ENCODE measurements at places on chromosomes 16 and 17.

GRCh38 chr17:8326511-8327302 is 12.9 kb upstream of the ODF4 start:
- DNase-seq, result no peak

GRCh38 chr16:20401066-20401465 is 3.5 kb downstream of the PDILT start:
- no peak for DNase-seq

- DNase-seq, result no peak
Observed at GRCh38 chr16:67703626-67704025, 15.5 kb downstream of the GFOD2 start.

DNA sequence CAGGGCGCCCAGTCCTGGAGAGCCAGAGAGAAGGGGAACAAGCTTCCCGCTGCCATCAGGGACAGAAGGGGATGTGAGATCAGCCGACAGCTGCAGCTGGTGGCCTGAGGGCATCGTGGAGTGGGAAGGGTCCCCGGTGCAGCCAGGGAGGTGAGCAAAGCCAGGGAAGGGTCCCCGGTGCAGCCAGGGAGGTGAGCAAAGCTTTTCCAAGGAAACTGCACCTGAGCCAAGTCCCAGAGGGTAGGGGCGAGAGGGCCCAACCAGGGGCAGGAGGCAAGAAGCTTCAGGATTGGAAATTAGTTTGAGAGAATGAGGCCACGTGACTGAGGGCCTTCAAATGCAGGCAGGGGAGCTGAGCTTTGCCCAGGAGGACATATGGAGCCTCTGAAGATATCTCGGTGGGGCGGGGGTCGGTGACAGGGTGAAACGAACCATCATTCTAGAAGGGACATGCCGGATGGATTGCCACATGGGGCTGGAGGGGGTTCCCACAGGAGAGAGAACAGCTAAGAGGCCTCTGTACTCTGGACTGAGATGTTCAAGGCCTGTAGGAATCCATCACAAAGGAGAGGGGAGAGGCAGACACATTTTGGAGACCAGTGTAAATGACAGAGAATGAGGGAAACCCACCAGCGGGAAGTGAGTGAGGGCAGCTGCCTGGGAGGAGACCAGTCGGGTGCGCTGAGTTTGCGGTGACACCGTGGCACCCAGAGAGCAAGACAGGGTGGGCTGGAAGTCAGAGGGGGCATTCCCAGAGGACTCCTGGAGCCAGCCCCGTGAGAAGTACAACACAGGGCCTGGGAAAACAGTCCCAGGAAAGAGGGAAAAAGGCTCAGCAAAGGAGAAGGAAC is 31.4 kb upstream of the RPH3AL start:
- DNase-seq, result no peak

- DNase-seq, result no peak
Observed at GRCh38 chr16:59545721-59546120, 811.6 kb upstream of the GOT2 start.

GRCh38 chr16:17899141-17899540 is 428.4 kb upstream of the XYLT1 start:
- DNase-seq, result no peak

DNA sequence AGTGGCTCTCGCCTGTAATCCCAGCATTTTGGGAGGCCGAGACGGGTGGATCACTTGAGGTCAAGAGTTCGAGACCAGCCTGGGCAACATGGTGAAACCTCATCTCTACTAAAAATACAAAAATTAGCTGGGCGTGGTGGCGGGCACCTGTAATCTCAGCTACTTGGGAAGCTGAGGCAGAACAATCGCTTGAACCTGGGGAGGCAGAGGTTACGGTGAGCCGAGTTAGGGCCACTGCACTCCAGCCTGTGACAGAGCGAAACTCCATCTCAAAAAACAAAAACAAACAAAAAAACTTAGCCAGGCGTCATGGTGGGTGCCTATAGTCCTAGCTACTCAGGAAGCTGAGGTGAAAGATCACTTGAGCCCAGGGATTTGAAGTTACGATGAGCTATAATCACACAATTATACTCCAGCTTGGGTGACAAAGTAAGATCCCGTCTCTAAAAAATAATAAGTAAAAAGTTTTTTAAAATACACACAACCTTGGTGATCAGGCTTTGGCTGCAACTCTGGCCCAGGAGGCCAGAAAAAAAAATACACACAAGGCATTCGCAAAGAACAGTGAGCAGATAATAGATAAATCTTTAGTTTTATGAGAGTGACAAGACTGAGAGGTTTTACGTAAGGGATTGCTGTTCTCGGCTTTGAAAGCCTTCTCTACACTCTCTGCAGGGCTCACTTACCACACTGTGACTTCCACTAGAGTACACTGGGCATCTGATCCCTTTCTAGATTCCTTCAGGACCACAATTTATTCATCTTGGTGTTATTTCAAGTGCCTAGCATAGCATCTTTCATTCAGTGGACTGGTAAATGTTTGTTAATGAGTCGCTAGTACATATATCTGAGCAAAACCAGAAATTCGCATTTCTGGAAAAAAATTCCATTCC is 5.9 kb downstream of the GSPT1 start:
- no peak for DNase-seq

- no peak for DNase-seq
Observed at GRCh38 chr16:14117051-14117450, 45.9 kb downstream of the MRTFB start.

DNA sequence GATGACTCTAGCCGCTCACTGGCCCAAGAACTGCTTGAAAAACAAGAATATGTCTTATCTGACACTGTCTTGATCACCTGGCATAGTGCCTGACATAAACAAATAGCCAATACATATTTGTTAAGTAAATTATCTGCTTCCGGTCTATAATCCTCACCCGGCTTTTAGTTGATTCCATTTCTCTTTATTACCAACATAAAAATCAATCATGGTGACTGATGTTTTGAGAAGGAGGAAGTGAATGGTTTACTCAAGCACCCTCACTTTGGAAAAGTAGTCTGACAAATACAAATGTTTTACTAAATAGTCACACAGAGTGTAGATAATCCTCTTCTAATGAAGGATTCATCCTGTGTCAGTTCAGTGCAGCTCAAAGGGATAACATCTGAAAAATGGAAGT is 47.0 kb downstream of the SKAP1 start:
- no peak for DNase-seq

GRCh38 chr17:81393684-81394376 is 1.4 kb upstream of the BAHCC1 start:
- DNase-seq, result peak; percentile 81

DNA sequence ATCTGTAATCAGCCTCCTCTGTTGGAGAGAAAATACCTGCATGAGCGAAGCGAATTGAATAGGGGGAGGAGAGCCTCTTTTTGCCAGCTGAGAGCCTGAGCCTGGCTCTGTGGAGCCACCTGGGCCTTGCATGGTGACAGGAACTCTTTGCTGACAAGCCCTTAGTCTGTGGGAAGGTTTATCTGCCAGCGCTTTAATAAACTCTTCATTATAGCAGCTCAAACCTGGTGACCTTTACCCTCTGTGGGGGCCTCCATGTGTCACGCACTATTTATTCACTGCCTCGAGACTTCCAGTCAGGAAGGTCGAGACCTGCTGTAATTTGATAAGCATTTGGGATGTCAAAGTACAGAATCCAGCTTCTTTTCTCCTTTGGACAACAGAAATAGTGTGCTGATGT is 282.6 kb downstream of the CBLN1 start:
- no peak for DNase-seq

- DNase-seq, result no peak
Observed at GRCh38 chr16:1159325-1159972, 6.5 kb downstream of the CACNA1H start.

- no peak for DNase-seq
Observed at GRCh38 chr16:23710504-23710903, 2.5 kb downstream of the ERN2 start.

GRCh38 chr17:29180788-29181160 is 576 bp upstream of the MYO18A start:
- DNase-seq, result no peak

GRCh38 chr17:79576333-79576732 is 34.5 kb downstream of the RBFOX3 start:
- no peak for DNase-seq

GRCh38 chr16:26005336-26005735 is 313.6 kb downstream of the HS3ST4 start:
- no peak for DNase-seq

DNA sequence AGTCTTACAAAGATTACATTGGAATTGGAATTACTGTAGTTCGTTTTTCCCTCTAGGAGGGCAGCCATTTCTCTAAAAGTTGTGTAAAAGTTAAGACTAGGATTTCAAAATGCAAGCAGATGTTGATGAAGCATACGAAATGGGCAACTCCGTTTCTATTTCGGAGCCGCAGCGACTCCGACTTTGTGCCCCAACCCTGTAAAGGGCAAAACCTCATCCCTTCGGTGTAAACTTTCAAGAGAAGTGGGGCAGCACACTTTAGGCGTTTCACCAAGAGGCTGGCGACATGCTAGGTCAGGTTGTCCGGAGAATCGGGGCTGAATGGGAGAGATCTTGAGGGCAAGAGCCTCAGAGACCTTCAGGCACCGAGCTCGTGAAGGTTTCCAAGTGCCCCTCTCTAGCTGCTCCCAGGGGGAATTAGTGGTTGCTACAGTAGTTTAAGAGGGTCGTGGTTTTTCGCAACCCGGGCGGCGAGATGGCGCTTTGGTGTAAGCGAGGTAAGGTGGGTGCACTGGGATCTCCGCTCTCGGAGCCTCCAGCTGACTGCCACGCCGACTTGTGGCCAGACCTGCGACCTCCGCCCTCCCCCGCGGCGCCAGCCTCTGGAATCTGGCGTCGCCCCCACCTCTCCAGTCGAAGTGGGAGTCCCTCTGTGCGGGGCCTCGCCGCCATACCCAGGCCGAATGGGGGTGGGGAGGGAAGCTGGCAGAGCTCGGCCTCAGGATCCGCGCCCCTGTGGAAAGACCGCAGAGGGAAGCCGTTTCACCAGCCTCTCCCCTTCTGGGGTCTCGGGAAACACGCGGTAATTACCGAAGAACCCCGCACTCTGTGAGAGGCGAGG is 1.0 kb upstream of the HEXIM2 start:
- peak; percentile 63 for DNase-seq

- no peak for DNase-seq
Observed at GRCh38 chr16:70576431-70577255, 53.0 kb downstream of the SF3B3 start.

- no peak for DNase-seq
Observed at GRCh38 chr16:80899809-80900592, 95.6 kb upstream of the CDYL2 start.

DNA sequence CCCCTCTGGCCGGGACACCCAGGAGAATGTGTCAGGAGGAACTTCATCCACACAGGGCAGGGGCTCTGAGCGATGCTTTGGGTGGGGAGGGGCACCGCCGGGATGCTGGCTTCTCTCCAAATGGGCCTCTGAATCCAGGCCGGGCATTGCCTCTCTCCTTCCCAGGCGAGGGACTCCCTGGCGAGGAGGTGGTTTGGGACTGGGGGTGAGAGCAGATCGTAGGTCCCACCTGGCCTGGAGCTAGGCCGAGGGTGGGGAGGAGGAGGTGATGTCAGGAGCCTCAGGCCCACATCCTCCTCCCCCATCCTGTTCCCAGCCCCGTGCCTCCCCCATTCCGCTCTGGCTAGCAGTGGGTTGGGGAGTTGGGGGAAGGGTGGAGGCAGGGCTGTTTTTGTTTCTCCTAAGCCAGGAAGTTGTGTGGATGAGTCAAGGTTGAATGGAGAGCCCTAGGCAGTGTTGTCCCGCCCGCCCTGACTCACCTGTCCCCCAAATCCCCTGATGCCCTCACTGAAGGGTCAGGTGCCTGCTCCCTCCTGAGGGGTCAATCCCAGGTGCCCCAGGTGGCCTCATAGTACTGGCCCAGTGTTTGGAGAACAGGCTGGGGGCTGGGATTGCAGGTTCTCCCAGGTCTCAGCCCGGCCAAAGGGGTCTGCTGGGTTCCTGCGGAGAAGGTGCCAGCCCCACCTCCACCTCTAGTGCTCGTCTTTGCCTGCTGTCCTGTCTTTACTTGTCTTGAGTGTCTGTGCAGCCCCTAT is 2.8 kb downstream of the GRB7 start:
- DNase-seq, result no peak

All from hematopoietic multipotent progenitor cell treated with erythropoietin and hydrocortisone succinate and interleukin-3 and kit ligand, for 15 days (in vitro differentiated cells).